ENCODE measurements at places on chromosomes 1 and 21.

DNA sequence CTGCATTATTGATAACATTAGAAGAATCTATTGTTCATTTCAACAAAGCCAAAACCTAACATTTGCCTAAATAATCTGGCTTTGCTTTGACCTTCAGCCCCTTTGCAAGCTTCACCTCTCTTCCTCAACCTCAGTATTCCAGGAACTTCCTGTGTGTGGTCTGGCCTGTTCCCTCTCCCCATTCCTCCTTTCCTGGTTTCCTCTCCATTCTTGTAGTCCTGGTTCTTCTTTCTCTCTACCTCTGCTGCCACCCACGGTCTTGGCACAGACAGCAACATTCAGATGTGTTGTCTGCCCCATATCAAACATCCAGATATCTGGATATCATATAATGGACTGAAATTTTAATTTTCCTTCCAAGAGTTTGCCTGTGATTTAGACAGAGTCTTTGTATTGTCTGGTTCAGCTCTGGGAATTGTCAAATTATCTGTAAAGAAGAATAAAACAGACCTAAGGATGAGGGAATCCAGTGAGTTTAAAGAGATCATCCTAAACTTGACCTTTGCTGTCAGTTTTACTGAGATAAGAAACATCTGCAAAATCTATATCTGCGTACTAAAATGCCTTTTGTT is 148.1 kb upstream of the KCTD3 start:
- no peak for DNase-seq

- DNase-seq = no peak
Measured at GRCh38 chr1:7341145-7341905, 429.8 kb upstream of the VAMP3 start.

- no peak for DNase-seq
Measured at GRCh38 chr1:12316331-12316730, 86.5 kb downstream of the VPS13D start.

DNA sequence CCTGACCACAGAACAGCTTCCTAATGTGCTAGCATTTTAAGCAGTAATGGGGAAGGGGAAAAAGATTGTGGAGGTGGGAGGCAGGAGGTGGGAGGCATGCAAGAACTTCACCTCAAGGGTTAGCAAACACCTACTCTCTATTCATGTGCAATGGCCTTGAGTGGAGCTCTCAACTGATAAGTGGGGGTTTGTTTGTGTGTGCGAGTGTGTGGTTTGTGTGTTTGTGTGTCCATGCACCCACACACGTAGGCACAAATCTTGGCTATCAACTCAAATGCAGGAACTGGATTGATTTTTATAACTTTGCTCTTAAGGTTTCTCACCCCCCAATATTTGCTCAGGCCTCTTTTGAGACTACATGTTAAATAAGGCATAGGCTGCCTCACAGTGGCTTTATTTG is 78.6 kb downstream of the SYT6 start:
- no peak for DNase-seq
